ENCODE measurements at places on chromosomes 12 and 14. TPM values are rescaled to one million over a fixed set of nuclear protein-coding genes. Genes with fewer than 3 reads are reported as not detected.

Gene PPFIA2
- 2.2 TPM for total RNA-seq

Gene DHRS4L2
- total RNA-seq: 13.9 TPM

Gene SERPINA10
- not detected for total RNA-seq

Gene FGD4
- 6.0 TPM for total RNA-seq

Gene LBHD2
- total RNA-seq: not detected

Gene MYBPC1
- total RNA-seq: not detected

Gene IAPP
- not detected for total RNA-seq

Gene PPP1R12A
- 123 TPM for total RNA-seq

Gene CD163L1
- 0.28 TPM for total RNA-seq

Gene OASL
- 0.57 TPM for total RNA-seq

Gene TAS2R9
- not detected for total RNA-seq

Gene FGF23
- not detected for total RNA-seq

Gene FOXG1
- total RNA-seq: under 0.01 TPM

Gene TAS2R30
- total RNA-seq: 2.9 TPM

Gene TSPAN19
- total RNA-seq: not detected

Gene NUAK1
- total RNA-seq: 25.8 TPM

Gene CDCA4
- 8.3 TPM for total RNA-seq

Gene SOX5
- total RNA-seq: 6.1 TPM

Gene KRT7
- total RNA-seq: 16.1 TPM

Gene FOXM1
- 1.8 TPM for total RNA-seq
